Right renal pelvis (tissue), 4 donors: ENCODE measurements at places on chromosomes 6 and 20. TPM values are rescaled to one million over a fixed set of nuclear protein-coding genes. Genes with fewer than 3 reads are reported as not detected.

The ZKSCAN3 gene
- polyA plus RNA-seq: 9.7 TPM

The SNAP91 gene
- polyA plus RNA-seq: 1.0 TPM

DNA sequence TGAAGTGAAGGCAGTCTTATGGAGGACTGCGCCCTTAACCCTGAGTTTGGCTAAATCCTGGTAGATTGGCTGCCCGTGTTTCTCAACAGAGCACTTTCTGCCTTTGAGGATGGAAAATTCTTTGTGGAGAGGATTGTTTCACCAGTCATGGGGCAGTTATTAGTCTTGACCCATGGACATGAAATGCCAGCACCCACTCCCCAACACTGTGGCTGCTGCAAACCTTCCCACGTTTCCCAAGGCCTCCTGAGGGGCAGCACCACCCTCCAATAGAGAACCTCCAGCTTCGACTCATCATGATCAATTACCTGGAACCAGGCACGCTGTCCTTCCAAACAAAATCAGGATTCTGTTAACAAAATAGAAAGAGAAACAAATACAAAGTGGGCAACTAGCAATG, 117.8 kb downstream of the PXDC1 start:
- no peak for DNase-seq

DNA sequence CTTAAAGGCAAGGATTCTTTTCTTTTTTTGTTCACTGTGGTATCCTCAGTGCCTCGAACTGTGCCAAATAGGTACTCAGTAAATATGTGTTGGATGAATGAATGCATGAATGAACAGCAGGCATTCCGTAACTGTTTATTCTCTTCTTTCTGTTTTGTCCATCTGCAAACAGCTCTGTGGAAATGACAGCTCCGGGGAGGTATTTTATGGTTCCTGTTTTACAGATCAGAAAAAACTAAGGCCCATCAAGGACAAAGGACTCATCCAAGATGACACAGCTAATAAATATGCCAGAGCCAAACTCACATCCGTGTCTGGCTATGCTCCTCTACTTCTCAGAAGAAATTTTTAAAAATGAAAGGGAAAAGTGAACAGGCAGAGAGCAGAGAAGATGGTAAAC, 21.0 kb downstream of the JPH2 start:
- no peak for DNase-seq

GRCh38 chr6:854406-855118, 161.6 kb upstream of the EXOC2 start:
- DNase-seq: no peak

GRCh38 chr6:122129313-122130025, 270.0 kb upstream of the HSF2 start:
- no peak for DNase-seq
